ENCODE measurements at places on chromosomes 12 and 14. TPM values are rescaled to one million over a fixed set of nuclear protein-coding genes. Genes with fewer than 3 reads are reported as not detected.

Gene IL22
- not detected for total RNA-seq

Gene CMTM5
- not detected for total RNA-seq

Gene ABCC9
- total RNA-seq: not detected

Gene CD27
- 43.8 TPM for total RNA-seq

Gene KRT6B
- not detected for total RNA-seq

Gene CEBPE
- total RNA-seq: 0.17 TPM

Gene RPGRIP1
- total RNA-seq: not detected

Gene GPR65
- total RNA-seq: 13.7 TPM

DNA sequence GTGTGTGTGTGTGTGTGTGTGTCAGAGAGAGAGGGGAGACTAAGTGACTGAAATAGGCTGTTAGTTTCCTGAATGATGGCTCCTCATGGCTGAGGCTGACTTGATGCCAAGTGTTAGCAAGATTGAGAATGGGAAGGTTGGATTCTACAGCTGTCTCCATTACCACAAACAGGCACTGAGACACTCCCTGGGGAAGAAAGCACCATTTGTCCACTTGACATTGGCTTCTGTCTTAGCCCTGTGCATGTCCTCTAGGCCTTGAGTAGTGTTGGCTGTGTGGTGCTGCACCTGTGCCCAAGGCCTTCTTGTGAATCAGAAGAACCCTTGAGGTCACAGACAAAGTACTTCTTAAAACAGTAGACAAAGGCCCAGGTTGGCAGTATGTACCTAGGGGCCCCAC, 15.6 kb downstream of the ERG28 start:
- H3K4me3 ChIP-seq: no peak overlapping the region
- DNase-seq: no peak
- H3K36me3 ChIP-seq: peaks cover 48% of the 10 kb centered on the region
- H3K27ac ChIP-seq: no peak overlapping the region
- H3K27me3 ChIP-seq: no peaks in the 10 kb centered on the region

GRCh38 chr12:49332441-49332861, 4.5 kb downstream of the C1QL4 start:
- no peaks in the 10 kb centered on the region for H3K36me3 ChIP-seq
- H3K4me3 ChIP-seq: no peak overlapping the region
- peaks cover 39% of the 10 kb centered on the region for H3K27me3 ChIP-seq
- H3K4me1 ChIP-seq: peaks cover 24% of the 10 kb centered on the region
- no peak overlapping the region for H3K27ac ChIP-seq
- no peak for DNase-seq

DNA sequence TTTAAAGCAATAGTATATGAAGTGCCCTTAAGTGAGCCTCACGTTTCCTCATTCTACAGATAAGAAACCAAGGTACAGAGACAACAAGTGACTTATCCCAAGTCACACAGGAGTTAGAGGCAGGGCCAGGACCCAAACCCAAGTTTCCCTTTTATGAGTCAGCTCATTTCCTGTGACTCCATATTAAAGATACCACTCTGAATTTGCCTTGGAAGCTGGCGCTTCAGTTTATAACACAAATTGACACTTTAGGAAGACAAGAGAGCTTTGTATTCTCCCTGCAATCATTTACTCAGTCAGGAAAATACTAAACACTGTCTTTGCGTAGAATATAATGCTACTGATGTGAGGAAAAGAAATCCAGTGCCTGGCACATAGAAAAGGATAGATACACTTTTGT, 43.2 kb downstream of the MYBPC1 start:
- H3K4me3 ChIP-seq: no peak overlapping the region
- peaks cover 9% of the 10 kb centered on the region for H3K27me3 ChIP-seq
- no peaks in the 10 kb centered on the region for H3K36me3 ChIP-seq
- no peak overlapping the region for H3K27ac ChIP-seq
- no peak for DNase-seq
- peaks cover 43% of the 10 kb centered on the region for H3K4me1 ChIP-seq

DNA sequence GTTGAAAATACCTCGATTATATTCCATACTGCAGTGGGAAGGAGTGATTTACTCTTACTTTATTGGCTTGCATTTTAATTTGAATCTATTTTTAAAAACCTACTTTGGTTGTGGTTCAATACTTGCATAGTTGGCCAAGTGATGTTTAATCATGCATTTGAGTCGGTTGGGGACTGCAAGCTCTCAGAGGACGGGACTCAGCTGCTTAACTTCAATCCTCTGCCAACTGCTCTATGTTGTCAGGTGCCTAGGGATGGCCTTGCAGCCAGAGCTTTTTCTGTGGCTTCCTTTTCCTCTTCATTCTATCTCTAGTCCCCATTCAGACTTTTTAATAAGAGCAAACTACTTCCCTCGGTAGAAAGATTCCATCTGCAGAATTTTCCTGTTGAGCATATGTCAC, 53.4 kb upstream of the KRR1 start:
- no peaks in the 10 kb centered on the region for H3K36me3 ChIP-seq
- H3K27me3 ChIP-seq: peaks cover 13% of the 10 kb centered on the region
- H3K4me3 ChIP-seq: no peak overlapping the region
- H3K4me1 ChIP-seq: no peaks in the 10 kb centered on the region
- no peak for DNase-seq

DNA sequence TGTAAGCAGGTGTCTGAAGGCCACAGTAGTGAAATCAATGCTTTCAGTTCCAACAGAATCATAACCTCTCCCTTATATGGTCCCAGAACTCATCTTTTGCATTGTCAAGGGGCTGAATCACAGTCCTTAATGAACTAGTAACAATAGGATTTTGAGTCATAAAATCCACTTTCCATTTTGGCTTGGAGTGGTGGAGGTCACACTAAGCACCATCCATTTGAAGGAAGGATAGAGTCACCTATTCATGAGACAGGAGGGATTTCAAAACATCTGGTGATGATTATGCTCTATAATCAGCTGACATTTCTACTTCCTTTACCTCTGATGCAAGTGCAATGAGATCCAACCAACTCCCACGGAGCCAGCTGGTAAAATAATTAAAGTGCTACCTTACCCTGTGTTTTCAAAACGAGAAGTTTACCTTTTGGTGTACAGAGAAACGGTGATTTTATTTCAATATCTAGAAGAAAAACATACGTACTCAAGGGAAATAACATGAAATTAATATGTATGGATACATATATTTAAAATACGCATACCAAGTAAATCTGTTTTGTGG, 59.1 kb downstream of the TMEM132D start:
- no peaks in the 10 kb centered on the region for H3K36me3 ChIP-seq
- DNase-seq: no peak
- no peak overlapping the region for H3K27ac ChIP-seq
- H3K4me3 ChIP-seq: no peak overlapping the region

DNA sequence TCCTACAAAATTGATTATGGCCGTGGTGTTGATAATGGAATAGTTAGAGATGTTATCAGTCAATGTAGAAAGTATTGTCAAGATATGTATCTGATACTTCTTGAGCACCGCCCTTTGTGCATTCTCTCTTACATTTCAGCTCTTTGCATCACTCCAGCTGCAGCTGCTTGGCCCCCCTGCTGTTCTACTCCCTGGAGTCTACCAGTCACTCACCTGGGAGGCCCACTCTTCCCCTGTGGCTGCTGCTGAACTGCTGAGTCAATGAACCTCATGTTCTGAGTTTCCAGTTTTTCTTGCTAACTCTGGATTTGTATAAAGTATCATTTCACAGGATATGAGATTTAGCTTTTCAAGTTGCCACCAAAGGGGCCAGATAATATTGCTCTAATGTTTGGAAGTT, 312.8 kb upstream of the SLC16A7 start:
- no peaks in the 10 kb centered on the region for H3K4me1 ChIP-seq
- H3K36me3 ChIP-seq: no peaks in the 10 kb centered on the region
- no peaks in the 10 kb centered on the region for H3K27me3 ChIP-seq
- no peak overlapping the region for H3K27ac ChIP-seq
- DNase-seq: no peak

DNA sequence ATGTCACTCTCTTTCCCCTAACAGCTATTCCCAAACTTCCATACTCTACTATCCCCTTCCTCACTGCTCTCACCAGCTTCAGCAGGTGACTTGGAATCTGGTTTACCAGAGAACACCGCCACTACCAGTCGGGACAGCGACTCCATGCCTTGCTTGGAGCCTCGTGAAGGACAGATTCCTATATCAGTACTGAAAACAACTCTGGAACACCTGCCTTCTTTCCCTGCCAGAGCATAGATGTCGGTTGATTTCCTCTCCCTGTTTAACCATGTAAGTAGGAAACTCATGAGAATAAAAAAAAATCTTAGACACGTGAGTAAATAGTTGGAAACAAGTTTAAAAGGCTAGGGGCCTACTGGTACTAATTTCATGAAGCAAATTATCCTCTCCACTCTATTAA, 219.5 kb upstream of the ABCD2 start:
- H3K36me3 ChIP-seq: no peaks in the 10 kb centered on the region
- no peaks in the 10 kb centered on the region for H3K27me3 ChIP-seq
- peaks cover 5% of the 10 kb centered on the region for H3K4me1 ChIP-seq
- H3K27ac ChIP-seq: no peak overlapping the region

DNA sequence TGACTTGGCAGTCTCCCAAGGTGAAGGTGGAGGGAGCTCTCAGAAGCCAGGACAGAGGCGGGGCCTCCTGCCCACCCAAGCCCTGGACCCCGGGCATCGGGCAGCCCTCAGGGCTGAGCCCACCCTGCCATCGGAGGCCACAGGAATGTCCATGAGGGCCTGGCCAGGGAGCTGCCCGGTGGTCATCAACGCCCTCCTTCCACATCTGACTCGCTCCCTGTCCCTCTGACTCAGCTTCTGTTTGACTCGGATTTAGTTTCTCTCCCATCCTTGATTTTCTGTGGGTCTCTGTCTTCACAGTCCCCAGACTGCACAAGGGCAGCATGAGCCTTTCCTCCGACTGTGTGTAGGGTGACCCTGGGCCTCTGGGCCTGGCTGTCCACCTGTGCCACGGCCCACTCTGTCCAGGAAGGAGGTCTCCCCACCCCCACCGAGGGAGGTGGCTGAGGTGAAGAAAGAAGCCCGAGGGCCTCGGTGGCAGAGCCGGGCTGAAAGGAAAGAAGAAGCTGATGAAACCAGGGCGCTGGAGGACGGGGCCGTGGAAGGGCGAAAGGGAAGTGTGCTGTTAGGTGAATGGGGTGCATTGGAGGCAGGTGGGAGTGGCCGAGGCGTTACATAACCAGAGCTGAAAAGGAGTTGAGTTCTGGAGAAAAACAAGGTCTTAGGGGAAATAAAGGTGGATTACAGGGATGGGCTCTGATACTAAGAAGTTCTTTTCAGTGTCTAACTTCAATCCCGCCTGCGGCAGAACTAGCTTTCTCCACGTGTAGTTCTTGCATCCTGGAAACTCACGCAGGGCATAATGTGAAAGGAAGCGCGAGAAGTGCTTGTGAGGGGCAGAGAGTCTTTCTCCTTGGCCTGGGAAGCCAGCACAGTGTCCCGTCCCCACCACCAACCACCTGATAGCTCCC, 16.7 kb upstream of the TMEM106C start:
- DNase-seq: no peak
- H3K36me3 ChIP-seq: no peaks in the 10 kb centered on the region
- H3K27ac ChIP-seq: no peak overlapping the region
- H3K4me3 ChIP-seq: no peak overlapping the region
- peaks cover 20% of the 10 kb centered on the region for H3K27me3 ChIP-seq

- no peak overlapping the region for H3K27ac ChIP-seq
- DNase-seq: no peak
- no peaks in the 10 kb centered on the region for H3K4me1 ChIP-seq
- H3K4me3 ChIP-seq: no peak overlapping the region
- H3K27me3 ChIP-seq: no peaks in the 10 kb centered on the region
- no peaks in the 10 kb centered on the region for H3K36me3 ChIP-seq
These were observed 241.2 kb downstream of the RBM19 start for GRCh38 chr12:113724794-113725556.

DNA sequence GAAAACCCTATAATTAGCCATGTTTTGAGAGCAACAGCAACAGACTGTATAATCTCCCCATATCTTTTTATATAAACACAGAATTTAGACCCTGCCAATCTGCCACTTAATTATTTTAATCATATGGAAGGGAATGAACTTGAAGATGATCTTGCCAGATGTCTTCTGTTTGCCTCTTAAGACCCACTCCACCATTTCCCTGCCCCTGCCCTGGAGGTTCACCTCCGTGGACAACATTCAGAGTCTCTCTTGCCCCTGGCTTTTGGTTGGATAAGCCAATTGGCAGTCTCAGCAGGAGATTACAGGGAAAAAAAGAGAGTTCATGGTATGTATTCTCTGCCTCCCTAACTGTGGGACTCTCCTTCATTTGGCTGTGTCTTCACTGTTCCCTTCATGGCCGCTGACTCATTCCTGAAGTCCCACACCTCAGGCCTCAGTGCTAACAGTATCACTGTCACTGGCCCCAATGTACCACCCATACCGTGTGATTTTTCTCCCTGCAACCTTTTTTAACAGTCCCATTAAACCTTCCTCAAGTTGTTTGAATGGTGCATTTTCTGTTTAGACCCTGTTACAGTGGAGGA, 184.8 kb downstream of the PIK3C2G start:
- no peak overlapping the region for H3K27ac ChIP-seq
- H3K4me3 ChIP-seq: no peak overlapping the region

- DNase-seq: no peak
- H3K4me1 ChIP-seq: no peaks in the 10 kb centered on the region
- no peaks in the 10 kb centered on the region for H3K36me3 ChIP-seq
- H3K27ac ChIP-seq: no peak overlapping the region
- no peak overlapping the region for H3K4me3 ChIP-seq
- H3K27me3 ChIP-seq: peaks cover 32% of the 10 kb centered on the region
These were observed 86.9 kb upstream of the STXBP6 start for GRCh38 chr14:25136811-25137210.

DNA sequence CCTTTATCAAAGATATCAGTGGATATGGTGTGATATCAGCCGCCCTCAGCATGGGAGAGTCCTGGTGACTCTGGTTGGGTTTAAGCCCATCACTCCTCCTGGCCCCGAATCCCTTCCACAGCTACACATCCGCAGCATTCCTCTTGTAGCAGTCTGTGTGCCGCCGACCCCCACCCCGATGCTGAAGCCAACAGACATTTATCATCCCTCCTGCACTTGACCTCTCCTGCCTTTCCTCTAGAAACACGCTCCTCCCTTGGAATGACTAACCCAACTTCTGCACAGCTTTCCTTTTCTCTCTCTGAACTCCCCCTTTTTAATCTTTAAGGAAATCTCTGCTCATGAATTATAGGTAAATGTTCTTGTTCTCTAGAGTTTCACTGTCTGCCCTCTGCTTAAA, 250.9 kb upstream of the FOXN3 start:
- DNase-seq: no peak
- H3K4me3 ChIP-seq: no peak overlapping the region
- no peaks in the 10 kb centered on the region for H3K27me3 ChIP-seq
- peaks cover 11% of the 10 kb centered on the region for H3K4me1 ChIP-seq
- no peaks in the 10 kb centered on the region for H3K36me3 ChIP-seq

- H3K27me3 ChIP-seq: no peaks in the 10 kb centered on the region
- no peak for DNase-seq
- H3K27ac ChIP-seq: peak overlapping the region; percentile 2
- H3K4me3 ChIP-seq: no peak overlapping the region
- H3K4me1 ChIP-seq: peaks cover 65% of the 10 kb centered on the region
- no peaks in the 10 kb centered on the region for H3K36me3 ChIP-seq
These were observed 21.6 kb downstream of the SYNDIG1L start for GRCh38 chr14:74404435-74404834.

- peaks cover 39% of the 10 kb centered on the region for H3K36me3 ChIP-seq
- no peak for DNase-seq
- H3K4me1 ChIP-seq: peaks cover 11% of the 10 kb centered on the region
- H3K4me3 ChIP-seq: no peak overlapping the region
These were observed 452 bp downstream of the NGDN start for GRCh38 chr14:23469906-23470403.

All from activated B cell treated with CpG ODN at 0.5 μM for 24 hours (primary cell).